ENCODE measurements at places on chromosomes 1 and 21. TPM values are rescaled to one million over a fixed set of nuclear protein-coding genes. Genes with fewer than 3 reads are reported as not detected.

Gene ATXN7L2
- 0.65 TPM for total RNA-seq

Gene FAM177B
- total RNA-seq, result not detected

Gene POU3F1
- under 0.01 TPM for total RNA-seq

Gene RUNX3
- total RNA-seq, result not detected

Gene EFNA1
- total RNA-seq, result 127 TPM

Gene EDN2
- total RNA-seq, result not detected

Gene TMEM52
- 0.20 TPM for total RNA-seq

Gene CYP4Z1
- 0.20 TPM for total RNA-seq
